ENCODE measurements at places on chromosomes 7 and 10. TPM values are rescaled to one million over a fixed set of nuclear protein-coding genes. Genes with fewer than 3 reads are reported as not detected.

Gene GHITM
- total RNA-seq: 183 TPM

Gene ACSM6
- total RNA-seq: not detected

Gene HOXA1
- 2.3 TPM for total RNA-seq

Gene OR6B1
- not detected for total RNA-seq

Gene CH25H
- 6.7 TPM for total RNA-seq

Gene CDHR3
- total RNA-seq: 0.30 TPM

Gene DRGX
- total RNA-seq: not detected

Gene NUTM2E
- 0.05 TPM for total RNA-seq

Gene MPP7
- 0.34 TPM for total RNA-seq

Gene C10orf90
- not detected for total RNA-seq

Gene ABCA13
- total RNA-seq: 0.05 TPM

Gene AOAH
- 0.07 TPM for total RNA-seq

Gene LAMB4
- 0.13 TPM for total RNA-seq

Gene WNT8B
- total RNA-seq: not detected

Gene FKBP14
- total RNA-seq: 15.9 TPM

Gene FZD8
- total RNA-seq: 14.9 TPM

Gene MEIG1
- total RNA-seq: not detected

Gene ENTPD7
- 11.1 TPM for total RNA-seq

Gene NMT2
- total RNA-seq: 220 TPM

Gene BNIP3
- total RNA-seq: 99.7 TPM

Gene EBLN1
- not detected for total RNA-seq

Gene CELF2
- 15.6 TPM for total RNA-seq

Gene TRPV5
- total RNA-seq: not detected

Measured in mammary microvascular endothelial cell (primary cell).